ENCODE measurements at places on chromosomes 11 and 22.

- no peak for DNase-seq
These were observed 10.9 kb upstream of the DKK3 start for GRCh38 chr11:12019337-12019736.

GRCh38 chr11:64803158-64803845, at the start of gene MAP4K2:
Gene MAP4K2 (minus strand): TSS chr11:64803214. CDS start chr11:64803149, 65 bp downstream.
- DNase-seq: peak; percentile 76

- DNase-seq: no peak
These were observed 5.2 kb downstream of the TRAPPC4 start for GRCh38 chr11:119023741-119024140.

GRCh38 chr11:106101819-106102218, 24.4 kb downstream of the AASDHPPT start:
- no peak for DNase-seq

GRCh38 chr22:17245341-17245740, 26.1 kb upstream of the ADA2 start:
- no peak for DNase-seq

- no peak for DNase-seq
These were observed 12.6 kb downstream of the UCP3 start for GRCh38 chr11:73996161-73996747.

DNA sequence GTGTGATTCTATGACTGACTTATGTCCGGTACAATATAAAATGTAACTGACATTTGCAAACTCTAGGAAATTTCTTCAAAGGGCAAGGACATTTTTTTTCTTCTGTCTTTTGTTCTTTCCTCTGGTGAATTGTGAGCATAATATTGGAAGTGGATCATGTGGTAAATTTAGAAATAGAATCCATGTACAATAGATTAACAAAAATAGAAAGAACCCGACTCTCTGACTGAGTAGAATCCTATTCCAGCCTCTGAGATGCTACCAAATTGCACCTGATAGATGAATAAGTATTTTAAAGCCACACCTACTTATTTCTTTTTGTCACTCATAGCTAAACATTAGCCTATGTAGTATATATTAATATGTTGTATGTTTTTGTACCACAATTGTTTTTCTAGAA, 860.3 kb downstream of the LUZP2 start:
- no peak for DNase-seq

Measured in NCI-H2107 (cell line).